Epithelial cell of esophagus (primary cell): ENCODE measurements at places on chromosomes 11 and 22.
A peak's percentile ranks its signal among the peaks of the same experiment; 100 is the strongest.

- no peak for DNase-seq
Observed at GRCh38 chr22:46081036-46081830, 69.1 kb upstream of the PPARA start.

- peak; percentile 49 for DNase-seq
Observed at GRCh38 chr11:120229451-120230424, 10.2 kb upstream of the POU2F3 start.

DNA sequence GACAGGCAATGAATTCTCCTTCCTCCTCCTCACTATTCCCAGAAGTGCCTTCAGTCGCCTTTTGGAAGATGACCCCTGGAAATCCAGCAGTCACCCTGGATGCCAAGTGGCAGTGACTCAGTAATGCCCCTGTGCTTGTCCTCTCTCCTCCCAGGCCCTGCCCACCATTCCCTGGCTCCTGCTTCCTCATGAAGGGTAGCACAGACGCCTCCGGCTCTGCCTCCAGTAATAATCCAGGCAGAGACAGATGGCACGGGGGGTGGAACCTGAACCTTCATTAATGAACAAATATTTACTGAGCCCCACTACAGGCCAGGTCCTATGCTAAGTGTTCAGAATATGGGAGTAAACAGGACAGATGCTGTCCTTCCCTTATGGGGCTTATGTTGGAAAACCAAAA is 23.2 kb downstream of the SYT13 start:
- DNase-seq, result no peak

DNA sequence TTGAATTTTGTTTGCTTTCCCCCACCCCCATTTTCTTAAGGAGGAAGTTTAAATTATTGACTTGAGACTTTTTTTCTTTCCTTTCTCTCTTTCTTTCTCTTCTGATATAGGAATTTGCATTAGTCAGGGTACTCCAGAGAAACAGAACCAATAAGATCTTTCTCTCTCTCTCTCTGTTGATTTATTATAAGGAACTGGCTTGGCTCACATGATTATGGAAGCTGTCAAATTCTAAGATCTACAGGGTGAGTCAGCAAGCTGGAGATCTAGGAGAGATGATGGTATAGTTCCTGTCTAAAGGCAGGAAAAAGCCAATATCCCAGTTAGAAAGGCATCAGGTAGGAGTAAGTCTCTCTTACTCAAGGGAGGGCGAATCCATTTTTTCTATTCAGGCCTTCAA is 64.0 kb downstream of the CCDC81 start:
- peak; percentile 55 for DNase-seq

- no peak for DNase-seq
Observed at GRCh38 chr11:65578667-65579066, 2.8 kb downstream of the EHBP1L1 start.

GRCh38 chr11:17354601-17354991 is 3.0 kb downstream of the NCR3LG1 start:
- peak; percentile 80 for DNase-seq

DNA sequence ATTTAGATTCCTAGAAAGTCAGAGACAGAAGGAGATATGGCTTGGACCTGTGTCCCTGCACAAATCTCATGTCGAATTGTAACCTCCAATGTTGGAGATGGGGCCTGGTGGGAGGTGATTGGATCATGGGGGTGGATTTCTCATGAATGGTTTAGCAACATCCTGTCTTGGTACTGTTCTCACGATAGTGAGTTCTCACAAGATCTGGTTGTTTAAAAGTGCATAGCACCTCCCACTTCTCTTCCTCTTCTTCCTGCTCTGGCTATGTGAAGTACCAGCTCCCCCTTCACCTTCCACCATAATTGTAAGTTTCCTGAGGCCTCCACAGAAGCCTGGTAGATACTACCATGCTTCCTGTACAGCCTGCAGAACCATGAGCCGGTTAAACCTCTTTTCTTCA is 27.6 kb upstream of the PAMR1 start:
- no peak for DNase-seq

- DNase-seq, result no peak
Observed at GRCh38 chr11:80626721-80627120, 1185.9 kb upstream of the TENM4 start.

GRCh38 chr11:126581871-126582648 is 226.6 kb downstream of the ST3GAL4 start:
- no peak for DNase-seq

DNA sequence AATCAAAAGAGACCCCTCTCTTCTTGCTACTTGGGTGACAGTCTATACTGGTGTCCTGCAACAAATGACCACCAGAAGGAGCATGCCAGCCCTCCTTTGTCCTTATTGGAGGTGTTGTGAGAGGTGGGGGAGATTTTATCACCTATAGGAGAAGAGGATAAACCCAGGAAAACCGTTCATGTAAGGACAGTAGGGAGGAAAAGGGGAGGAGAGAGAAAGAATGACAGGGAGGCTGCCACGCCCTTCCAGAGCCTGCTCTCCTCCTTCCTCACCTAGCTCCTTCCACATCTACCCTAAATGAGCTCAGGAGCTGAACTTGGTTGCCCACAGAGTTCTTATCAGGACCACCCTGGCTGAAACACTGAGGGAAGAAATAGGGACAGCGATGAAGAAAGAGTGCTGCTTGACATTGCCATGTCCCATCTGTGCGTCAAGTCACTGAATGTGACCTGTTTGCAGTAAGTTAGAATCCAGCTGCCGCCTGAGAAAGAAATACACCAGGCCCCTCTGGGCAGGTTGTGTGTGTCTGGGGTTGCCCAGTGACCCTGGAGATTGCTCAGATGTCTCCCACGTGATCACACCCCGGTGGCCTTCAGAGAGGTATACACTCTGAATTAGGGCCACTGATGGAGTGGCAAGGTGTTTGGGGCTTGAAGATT is 40.4 kb upstream of the ETS1 start:
- DNase-seq, result no peak

DNA sequence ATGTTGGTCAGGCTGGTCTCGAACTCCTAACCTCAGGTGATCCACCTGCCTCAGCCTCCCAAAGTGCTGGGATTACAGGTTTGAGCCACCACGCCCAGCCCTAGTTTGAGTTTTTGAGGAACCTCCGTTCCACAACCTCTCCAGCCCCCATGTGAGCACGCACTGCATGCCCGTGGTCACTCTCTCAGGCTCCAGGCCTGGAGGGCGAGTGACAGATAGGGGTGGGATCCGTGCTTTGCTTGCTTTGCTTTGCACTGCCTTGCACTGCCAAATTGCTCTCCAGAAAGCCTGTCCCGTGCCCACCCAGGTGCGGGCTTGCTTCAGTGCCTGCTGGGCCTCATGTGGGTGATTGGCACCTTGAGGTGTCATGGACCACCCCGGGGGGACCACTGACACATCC is 29.9 kb downstream of the FGF4 start:
- DNase-seq, result no peak
